ENCODE measurements at places on chromosomes 1 and 21.

DNA sequence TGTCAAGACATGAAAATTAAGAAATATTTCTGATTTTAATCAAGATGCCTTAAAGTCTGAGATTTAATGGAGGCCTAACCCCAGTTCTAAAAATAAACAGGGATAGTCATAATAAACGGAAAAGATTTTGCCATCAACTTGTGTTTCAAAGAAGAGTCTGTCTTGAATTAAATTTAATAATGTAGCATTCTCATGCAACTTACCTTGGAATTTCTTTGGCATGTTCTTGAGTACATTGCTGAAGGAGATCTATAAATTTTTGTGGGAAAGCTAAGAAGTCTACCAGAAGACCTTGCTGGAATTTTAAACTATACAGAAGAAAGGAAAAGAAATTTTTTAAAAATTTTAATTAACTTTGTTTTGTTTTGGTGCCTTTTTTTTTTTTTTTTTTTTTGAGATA is 10.6 kb downstream of the SASS6 start:
- DNase-seq = no peak

DNA sequence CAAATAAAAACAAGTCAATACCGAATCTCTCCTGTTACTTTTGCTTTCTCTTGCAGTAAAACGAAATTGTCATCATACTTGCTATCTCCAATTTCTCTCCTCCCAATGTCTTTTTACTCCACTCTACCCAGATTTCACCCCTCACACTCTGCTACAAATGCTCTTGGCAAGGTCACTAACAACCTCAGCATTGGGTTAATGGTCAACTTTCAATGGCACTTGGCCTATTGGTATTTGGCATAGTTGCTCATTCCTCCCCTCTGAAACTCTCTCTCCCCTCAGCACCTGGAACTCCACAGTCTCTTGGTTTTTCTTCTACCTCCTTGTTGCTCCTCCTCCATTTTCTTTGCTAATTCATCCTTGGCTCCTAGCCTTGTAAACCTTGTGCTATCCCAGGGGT is 367.3 kb downstream of the PTPRU start:
- DNase-seq = no peak

- no peak for DNase-seq
Measured at GRCh38 chr1:15869413-15869812, 21.9 kb downstream of the SPEN start.

DNA sequence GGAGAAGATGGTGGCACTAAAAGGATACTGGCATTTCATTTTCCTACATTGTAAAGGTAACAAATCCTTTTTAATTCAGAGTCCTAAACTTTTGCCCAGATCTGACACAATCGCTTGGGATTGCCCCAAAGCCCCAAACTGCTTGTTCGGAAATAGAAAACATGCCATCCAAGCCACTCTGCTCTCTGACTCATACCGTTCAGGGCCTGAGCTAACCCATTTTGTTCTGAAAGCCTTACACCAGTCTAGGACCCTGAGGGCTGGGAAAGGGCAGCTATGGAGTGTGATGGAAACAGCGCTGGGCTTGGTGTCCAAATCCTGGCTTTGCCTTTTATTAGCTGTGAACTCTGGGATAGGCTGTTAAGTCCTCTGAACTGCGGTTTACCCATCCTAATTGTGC is 159.4 kb upstream of the UBE2U start:
- DNase-seq = no peak

GRCh38 chr1:241081473-241081872 is 275.5 kb downstream of the RGS7 start:
- no peak for DNase-seq

DNA sequence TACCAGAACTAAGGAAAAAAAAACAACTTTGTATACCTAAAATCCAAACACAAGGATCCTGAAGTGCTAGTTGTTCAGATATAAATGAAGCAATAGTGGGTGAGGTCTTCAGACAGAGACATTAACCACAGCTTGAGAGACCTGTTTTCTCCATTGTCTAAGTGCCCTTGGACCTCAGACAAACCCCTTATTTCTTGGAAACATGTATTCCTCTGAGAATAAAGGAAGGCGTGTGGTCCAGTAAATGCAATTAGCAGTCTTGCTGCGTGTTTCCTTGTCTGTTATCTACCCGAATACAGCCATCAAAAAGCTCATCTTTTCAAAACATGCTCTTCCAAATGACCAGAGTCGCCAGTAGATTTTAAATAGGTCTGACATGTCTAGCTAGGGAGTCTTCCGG is 291.1 kb upstream of the NFIA start:
- DNase-seq = no peak

DNA sequence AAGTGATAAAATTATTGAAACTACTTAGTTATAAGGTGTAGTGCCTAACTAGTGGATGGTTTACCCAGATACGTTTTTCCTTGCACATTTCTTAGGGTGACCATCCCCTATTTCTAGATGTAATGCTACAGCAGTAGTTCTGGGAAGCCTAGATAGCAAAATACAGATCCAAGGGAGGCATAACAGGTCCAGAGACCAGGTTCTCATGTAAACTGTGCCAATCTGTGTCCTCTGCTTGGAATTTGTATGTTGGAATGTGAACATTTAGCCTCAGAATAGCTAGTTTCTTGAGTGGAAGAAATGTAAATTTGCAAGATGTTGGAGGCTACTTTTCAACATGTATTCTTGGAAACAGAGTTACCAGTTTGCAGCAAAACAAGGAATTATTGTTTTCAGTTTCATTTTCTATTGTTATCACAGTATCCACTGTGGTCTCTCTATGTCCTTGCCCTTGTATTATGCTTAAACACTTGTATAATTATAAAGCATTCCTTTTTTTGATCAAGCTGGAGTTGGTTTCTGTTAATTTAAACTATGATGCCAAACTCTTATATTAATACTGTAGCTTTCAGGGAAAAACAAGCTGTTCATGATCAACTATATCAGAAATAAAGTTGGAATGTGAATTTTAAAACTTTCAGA is 102.0 kb upstream of the BRINP3 start:
- DNase-seq = no peak

- peak; percentile 51 for DNase-seq
Measured at GRCh38 chr1:167121375-167122120, 27.7 kb downstream of the STYXL2 start.

GRCh38 chr1:233635765-233636502 is 22.0 kb downstream of the KCNK1 start:
- DNase-seq = no peak

DNA sequence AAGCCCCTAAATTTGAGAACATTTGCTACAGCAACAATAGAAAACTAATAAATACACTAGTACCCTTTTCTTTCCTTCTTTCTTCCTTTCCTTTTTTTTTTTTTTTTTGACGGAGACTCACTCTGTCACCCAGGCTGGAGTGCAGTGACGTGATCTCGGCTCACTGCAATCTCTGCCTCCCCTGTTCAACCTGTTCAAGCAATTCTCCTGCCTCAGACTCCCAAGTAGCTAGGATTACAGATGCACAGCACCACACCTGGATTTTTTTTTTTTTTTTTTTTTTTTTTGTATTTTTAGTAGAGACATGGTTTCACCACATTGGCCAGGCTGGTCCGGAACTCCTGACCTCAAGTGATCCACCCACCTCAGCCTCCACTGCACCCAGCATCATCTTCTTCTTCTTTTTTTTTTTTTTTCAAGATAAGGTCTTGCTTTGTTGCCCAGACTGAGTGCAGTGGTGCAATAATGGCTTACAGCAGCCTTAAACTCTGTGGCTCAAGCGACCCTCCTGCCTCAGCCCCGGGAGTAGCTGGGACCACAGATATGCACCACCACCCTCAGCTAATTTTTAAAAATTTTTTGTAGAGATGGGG is 19.6 kb upstream of the CBR3 start:
- DNase-seq = no peak

- DNase-seq = peak; percentile 87
Measured at GRCh38 chr1:198778049-198778448, 139.2 kb downstream of the PTPRC start.

DNA sequence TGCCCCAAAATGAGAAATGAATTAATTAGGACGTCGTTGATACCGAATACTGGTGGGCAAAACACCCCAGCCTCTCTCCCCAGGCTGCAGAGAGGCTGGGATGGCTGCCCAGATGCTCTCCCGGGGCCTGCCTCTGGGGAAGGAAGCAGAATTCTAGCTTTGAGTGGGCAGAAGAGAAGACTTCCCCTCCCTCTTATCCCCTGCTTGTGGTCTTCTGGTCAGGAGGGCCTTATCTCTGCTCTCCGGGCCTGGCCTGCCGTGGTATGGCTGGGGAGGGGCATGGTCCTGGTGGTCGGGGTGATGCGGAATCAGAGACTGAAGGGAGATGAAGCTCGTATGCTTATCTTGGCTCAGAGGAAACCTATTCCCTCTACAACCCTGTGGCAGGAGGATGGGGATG is 9.8 kb upstream of the CSF3R start:
- DNase-seq = no peak

- DNase-seq = no peak
Measured at GRCh38 chr1:22975694-22976093, 3.0 kb upstream of the LACTBL1 start.

- no peak for DNase-seq
Measured at GRCh38 chr21:46391773-46392172, 66.9 kb upstream of the DIP2A start.

DNA sequence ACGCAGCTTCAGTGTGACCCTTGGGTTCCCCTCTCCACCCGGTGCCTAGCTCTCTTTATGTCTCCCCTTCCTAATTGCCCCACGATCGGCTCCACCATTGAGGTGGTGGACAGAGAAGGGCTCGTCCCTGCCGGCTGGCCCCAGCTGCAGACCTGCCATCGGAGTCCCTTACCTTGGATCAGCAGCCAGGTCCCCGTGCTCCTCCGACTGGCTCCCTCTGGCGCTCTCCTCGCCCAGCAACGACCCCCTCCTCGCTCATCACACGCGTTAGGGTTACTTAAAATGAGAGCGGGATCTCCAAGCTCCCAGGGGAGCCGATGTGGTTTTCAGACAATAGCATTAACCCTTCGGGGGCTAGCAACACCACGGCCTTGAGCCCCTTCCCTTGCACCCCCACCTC is 8.1 kb upstream of the ETV3L start:
- DNase-seq = no peak

GRCh38 chr1:160883581-160884513 is 1.1 kb downstream of the ITLN1 start:
- DNase-seq = no peak

DNA sequence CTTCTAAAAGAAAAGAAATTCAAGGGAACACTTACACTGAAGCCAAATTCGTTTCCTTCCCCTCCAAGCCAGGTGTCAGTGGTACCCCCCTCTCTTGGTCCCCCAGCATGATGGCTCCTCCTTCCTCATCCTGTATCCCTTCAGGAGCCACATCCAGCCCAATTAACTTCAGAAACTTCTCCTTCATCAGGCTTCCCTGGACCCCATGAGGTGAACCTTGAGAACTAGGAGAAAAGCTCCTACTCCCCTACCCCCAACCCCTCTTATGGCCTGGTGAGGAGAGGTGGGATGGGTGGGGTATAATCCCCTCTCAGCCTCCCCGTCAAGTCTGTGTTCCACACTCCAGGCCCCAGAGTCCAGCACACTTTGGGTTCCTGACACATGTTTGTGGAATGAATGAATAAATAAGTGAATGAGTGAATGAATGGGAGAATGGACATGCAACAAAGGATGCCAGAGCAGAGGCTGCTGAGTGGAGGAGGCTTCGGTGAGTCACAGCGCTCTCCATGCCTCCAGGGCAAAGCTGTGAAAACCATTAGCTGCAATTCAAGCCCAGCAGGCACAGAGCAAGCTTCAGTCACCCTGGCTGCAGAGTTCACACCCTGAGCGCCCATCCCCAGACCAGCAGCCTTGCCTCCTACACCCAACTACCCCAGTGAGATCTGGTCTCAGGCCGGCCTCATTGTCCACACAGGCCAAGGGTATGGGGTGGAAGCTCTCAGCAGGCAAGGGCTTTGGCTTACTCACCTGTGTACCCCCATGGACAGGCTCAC is 43.8 kb downstream of the BATF3 start:
- DNase-seq = no peak

DNA sequence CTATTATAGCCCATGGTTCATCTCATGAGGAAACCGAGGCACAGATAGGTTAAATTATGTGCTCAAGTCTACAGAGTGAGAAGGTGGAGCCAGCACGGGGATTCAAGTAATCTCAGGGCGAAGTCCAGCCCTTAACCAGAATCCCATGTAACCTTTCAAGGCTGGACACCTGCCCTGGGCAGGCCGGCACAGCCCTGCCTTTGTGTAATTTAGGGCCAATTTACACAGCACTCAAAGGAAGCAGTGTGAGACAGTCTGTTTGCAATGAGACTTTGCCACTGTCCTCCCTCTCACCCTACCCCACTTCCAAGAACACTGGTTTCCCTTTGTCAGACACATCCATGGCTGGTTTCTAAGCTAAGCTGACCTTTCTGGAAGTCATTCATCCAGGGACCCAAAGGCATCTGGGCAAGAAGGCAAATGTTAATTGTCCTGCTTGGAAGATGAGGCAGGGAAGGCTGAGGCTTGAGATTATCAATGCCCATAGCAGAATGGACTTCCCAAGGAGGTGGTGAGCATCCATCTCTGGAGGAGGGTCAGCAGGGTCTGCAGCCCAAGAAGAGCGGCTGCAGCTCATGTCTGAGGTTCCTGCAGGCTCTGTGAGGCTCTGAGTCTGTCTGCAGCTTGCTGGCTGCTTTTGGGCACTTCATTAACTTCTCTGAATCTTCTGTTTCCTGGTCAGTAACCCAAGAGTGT is 159.2 kb downstream of the TRABD2B start:
- no peak for DNase-seq

DNA sequence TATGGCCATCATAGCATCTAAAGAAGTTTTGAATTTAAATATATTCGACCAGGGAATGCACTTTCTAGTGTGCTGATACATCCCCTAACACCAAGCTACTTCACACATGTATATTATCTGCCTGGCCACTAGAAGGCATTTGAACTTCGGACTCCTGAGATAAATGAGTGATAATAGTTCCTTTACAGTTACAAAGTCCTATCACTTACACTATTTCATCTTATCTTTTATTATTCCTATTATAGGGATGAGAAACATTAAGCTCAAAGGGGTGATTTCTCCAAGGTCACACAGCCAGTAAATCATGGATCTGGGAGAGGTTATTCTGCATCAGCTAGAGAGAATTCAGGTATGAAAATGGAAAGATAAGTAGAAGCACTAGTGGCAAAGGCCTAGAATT is 40.3 kb downstream of the GPATCH2 start:
- no peak for DNase-seq

- no peak for DNase-seq
Measured at GRCh38 chr21:36788120-36788638, 89.3 kb downstream of the SIM2 start.

DNA sequence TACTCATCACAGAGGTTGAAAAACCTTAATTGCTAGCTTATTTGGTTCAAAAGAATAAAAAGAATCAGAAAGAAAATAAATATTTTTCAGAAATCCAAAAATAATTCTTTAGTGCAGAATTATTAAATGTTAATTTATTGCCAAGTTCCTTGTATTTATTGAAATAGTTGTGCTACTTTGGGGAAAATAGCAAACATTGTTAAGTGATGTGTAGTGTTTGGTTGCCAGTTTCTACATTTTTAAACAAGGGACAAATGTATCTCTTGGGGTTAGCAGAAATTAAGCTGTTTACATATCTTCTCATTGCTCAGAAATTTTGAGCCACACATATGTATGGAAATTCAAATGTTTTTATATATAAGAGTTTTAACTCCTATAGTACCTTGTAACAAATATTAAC is 775.0 kb downstream of the USP25 start:
- no peak for DNase-seq

- no peak for DNase-seq
Measured at GRCh38 chr1:5969168-5969567, 23.1 kb downstream of the NPHP4 start.
